Stimulated activated CD4-positive, alpha-beta T cell treated with anti-CD3 and anti-CD28 coated beads, Interleukin-12 subunit alpha, Interleukin-12 subunit beta, amount 100 ng/mL, for 48 hours (primary cell): ENCODE measurements at places on chromosomes 2 and 18.

GRCh38 chr2:166351319-166351718, 24.4 kb downstream of the SCN9A start:
- DNase-seq, result no peak

DNA sequence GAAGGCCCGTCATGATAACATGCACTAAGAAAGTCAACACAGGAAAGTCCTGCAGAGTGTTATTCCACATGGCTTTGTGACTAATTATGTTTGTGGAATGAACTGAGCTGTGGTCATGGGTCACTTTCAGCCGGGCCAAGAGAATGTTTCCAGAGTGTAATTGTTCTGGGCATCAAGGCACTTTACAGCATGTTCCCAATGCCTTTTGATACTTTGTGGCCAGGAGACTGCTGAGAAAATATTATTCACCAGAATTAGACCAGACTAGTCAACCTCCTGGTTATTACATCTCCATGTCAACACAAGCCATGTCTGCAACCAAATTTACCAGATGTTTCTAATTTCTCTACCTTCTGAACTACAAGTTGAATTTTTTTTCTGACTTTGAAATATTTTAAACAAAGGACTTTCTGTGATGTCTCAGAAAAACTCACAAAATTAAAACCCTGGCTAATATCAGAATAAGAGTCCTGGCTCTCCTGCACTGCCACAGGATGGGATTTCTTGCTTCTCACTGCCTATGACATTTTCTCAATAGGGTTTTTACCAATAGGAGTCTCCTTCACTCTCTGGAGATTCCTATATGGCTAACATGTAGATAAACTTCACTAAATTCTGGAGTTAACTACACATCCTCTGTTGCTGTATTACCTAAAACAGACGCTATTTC, 90.6 kb upstream of the WDR75 start:
- DNase-seq, result no peak

DNA sequence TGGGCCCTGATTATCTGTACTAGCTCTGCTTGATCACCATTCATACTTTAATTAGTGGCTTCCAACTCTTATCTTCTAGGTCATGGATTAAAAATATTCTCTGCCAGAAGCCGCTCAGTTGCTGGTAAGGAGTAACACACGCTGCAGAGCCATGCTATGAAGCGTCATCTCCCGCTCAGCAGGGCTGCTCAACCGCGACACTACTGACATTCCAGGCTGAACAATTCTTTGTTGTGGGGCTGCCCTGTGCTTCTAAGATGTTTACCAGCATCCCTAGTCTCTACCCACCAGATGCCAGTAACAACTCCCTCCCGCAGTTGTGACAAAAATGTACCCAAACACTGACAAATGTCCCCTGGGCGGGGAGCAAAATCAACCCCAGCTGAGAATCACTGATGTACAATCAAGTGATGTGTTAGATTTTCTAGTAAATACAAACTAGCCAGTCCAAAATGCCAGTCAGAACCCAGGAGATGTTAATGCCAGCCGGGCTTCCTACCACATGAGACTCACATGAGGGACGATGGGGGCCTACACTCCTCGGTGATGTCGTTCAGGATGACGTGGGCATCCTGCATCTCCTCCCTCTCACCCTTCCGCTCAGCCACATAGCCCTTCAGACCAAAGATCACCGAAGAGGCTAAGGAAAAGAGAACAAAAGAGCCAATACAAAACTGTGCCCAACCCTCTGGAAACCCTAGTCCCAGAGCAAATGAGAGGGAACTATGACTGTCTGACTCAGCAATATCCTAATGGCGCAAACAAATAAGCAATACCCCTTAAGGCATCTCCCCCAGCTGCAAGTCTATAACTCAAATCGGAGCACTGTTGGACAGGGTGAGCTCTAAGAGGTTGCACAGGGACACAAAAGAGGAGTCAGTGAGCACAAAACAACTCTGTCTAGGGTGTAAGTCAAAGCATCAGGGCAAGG, 15.6 kb downstream of the ILKAP start:
- DNase-seq, result no peak

DNA sequence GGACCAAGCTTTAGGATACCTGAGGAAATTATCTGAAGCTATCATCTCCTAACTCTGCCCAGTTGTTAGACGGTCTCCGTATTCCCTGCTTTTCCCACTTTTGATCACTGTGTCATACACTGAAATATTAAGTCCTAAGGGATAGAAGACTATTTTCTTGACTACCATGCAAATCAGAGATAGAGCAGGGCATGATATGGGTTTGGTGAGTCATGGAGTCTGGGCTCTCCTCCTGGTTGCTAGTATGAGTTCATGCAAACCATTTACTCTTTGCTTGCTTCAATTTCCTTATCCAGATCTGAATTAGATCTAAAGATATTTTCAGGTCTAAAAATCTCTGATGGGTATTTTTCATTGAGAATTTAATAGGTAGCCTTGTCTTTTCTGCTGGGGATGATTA, 55.0 kb downstream of the EHBP1 start:
- DNase-seq, result no peak

GRCh38 chr18:79898952-79899608, 52.4 kb downstream of the SLC66A2 start:
- no peak for DNase-seq

- DNase-seq, result no peak
Observed at GRCh38 chr18:12098374-12098773, 4.7 kb downstream of the ANKRD62 start.

DNA sequence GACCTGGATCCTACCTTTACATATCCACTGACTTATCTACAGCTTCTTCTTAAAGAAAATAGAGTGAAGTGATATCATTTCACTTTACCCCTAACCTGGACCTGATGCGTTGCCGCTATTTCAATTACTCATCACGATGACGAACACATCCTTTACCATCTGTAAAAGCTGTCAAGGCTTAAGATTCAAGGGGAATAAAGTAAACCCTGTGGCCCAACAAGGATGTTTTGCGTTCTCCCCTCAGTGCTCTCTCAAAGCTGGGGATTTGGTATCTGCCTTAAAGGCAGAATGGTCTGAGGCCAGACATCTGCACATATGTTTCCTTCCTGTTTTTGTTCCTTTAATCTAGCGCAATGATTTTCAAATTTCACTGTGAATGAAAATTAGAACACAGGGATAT, 100.1 kb upstream of the KLF7 start:
- DNase-seq, result no peak

DNA sequence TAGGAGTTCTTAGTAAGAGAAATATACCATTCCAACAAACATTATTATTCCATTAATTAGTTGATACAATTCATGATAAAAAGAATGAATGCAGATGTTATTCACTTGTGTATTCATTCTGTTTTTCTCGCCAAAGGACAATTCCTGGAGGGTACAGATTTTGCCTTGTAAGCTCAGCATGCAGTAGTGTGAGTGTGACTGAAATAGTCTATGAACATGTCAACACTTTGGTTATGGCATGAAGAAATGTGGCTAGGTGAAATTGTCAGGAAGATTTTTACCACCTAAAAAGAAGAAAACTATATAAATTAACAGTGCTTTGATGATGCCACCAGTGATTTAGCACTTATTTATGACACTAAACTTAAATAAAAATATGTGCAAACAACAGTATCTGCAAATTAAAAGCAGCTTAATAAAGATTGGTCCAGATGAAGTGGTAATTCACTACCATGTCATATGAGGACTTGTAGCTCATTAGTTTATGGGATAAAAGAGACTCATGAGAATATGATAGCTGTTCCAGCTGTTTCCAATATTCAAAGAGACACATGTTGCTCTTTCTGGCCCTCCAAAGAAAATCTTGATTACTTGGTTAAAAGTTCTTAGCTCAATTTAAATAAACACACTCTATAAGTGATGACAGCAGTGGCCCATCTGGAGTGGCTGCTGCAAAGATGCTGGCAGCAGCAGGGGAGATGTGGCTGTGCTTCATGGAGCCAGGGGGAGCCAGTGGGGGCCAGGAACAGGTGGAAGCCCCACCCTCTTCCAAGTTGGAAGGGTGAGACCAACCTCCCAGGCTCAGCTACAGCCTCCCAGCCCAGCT, 165.0 kb downstream of the CDH19 start:
- no peak for DNase-seq
